ENCODE measurements at places on chromosomes 2 and 18.

DNA sequence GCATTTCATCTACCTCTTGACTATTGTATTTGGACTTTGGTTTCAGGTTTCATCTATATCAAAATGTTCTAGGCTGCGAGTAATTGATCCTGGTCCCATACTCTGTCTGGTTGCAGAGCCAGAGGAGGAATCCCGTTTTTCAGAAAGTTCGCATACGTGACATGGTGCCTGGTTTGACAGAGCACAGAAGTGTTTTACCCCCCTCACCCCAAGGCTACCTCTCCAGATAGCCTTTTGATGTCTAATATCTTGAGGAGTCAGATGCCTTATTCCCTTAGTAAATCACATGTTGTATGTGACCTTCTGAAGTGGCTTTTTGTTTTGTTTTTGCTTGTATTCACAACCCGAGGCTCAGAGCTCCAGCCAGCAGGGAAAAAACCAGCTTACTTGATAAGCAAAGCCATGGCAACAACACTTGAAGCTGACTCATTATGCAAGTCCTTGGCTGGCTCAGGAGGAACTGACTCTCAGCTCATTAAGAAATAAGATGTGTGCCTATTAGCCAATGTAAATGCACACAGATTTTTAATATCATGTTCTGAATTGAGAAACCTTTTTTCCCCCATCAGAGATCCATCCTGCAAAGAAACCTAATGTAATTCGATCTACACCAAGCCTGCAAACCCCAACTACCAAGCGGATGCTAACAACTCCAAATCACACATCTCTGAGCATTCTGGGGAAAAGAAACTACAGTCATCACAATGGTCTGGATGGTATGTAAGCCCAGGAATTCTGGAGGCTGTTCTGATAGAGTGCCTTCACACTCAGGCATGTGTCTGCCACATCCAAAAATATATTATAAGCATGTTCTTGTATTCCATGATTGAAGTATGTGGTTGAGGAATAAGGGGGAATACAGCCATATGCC is 41.4 kb downstream of the OXER1 start:
- no peak for DNase-seq

DNA sequence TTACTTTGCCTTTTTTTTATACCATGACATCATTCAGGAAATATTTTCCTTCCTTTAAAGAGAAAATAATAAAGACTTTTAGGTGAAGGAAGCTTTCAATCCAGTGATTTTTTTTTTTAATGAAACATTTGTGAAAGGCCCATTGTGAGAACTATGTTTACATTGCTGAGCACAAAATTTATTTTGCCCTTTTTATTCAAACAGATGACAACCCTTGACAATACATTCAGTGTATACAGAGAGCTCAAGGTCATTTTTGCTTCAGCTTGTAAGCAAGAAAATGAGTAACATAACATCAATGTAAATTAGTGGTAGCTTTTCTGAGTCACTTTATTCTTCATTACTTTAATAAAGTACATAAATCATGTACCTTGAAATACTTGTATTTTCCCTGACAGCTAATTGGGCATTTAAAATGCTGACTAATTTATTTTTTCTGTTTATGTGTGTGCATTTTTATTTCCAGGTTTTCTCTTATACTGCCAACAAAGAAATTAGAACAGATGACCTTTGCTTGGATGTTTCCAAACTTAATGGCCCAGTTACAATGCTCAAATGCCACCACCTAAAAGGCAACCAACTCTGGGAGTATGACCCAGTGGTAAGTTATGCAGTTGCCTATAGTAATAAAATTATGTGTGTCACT is 121.6 kb downstream of the GALNT1 start:
- DNase-seq, result no peak

GRCh38 chr2:29765721-29766120 is 155.7 kb downstream of the ALK start:
- no peak for DNase-seq

- no peak for DNase-seq
Measured at GRCh38 chr2:240250150-240250984, 109.9 kb upstream of the OTOS start.

DNA sequence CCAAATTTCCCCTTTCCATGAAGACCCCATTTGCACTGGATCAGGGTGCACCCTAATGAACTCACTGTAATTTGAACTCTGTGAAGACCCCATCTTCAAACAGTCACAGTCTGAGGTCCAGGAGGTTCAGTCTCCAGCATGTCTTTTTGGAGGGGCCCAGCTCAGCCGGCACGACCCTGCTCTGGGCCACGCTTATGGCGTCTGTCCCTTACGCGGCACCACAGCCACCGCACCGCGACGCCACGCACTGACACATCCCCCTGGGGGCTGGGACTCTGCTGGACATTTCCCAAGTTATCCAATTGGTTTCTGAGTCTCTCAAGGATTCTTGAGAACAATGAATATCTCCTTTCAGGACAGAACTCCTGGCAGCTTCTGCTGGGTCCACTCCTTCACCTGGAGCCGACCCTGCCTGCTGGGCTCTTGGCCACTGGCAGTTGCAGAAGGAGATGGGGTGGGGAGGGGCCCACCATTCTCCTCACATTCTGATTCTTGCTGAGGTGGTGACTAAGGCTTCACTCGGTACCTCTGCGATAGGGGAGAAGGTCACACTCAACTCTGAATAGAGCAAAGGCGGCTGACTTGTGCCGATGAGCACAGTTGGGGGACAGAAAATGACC is 124.0 kb downstream of the RTP5 start:
- no peak for DNase-seq

GRCh38 chr2:218360453-218360852 is 3.8 kb downstream of the CATIP start:
- no peak for DNase-seq

DNA sequence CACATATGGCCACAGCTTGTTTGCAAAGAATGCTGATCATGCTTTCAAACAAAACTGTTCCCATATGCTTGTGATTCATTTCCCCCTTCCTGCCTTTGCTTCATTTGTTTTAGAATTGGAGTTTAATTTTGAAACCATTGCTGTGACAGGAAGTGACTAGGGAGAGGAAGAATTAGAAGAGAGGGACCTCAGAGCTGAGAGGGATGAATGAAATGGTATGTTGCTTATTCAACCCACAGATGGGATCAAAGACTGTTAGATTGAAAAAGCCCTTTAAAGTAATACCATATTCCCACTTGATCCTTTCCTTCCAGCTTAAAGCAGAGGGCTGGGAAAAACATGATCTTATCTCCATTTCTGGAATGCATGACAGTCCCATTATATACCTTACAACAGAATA is 106.2 kb upstream of the RNF152 start:
- no peak for DNase-seq

DNA sequence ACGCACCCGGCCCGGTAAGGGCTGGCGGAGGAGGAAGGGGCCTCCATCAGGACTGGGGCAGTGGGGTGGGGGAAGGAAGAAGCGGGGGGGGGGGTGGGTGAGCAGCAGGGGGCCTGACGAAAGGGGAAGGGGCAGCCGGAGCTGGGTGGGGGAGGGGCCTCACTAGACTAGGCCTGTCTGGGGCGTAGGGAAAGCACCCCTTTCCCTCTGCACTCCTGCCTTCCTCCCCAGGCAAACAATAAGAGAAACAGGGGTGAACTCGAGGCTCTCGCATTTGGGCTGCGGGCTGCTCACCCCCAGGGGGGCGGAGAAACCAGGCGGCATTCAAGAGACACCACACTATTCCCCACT is 82.7 kb upstream of the POMC start:
- DNase-seq, result no peak

DNA sequence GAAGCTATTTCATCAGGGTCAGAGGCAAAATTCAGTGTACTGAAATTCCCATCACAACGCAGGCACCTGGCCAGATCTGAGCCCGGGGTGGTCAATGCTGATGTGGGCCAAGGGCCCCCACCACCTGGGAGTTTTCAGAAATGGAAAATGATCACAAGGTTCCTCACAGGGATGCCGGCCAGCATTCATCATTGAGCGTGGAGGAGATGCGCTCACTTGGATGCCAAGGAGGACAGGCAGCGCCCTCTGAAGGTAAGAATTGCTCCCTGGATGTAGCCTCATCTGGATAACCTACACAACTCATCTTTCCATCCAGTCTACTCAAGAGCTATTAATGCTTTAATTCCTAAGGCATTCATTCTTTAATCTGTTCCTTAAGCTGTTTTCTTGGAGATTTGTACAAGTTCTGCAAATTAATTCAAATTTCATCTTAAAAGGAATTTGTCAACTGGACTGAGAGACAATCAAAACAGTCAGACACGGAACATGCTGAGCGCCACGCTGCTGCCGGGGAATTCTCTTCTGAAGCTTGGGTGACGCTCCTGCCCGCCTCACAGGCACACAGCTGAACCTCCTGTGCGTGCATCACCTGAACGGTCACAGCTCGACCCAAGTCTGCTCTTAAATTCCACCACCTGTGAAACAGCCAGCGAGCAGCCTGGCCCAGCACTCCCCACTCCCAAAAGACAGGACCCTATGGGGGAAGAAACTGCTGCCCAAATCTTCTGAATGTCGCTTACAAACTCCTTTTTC is 206.7 kb downstream of the HDAC4 start:
- no peak for DNase-seq

DNA sequence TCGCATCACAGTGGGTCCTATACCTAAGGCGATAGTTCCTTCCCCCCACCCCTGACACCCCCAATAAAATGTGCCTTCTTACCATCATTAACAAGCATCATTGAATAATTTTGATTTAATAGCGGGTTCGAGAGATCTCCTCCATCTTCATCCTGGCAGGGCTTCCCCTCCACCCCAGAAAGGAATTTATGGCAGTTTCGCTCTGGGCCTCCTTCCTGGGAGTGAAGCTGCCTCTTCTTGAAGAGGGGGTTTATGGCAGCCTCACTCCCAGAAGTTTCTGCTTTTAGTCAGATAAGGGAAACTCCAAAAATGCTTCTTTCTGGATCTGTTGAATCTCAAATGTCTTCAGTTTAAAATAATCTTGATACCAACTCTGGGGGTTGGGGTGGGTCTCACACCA is 45.7 kb downstream of the RRM2 start:
- DNase-seq, result no peak
